NCI-H2029 treated with DMSO at 0.1 percent for 48 hours (cell line): ENCODE measurements at places on chromosomes 7 and 10.
A peak's percentile ranks its signal among the peaks of the same experiment; 100 is the strongest.

- no peak for DNase-seq
Observed at GRCh38 chr10:32077896-32078485, 21.8 kb upstream of the KIF5B start.

DNA sequence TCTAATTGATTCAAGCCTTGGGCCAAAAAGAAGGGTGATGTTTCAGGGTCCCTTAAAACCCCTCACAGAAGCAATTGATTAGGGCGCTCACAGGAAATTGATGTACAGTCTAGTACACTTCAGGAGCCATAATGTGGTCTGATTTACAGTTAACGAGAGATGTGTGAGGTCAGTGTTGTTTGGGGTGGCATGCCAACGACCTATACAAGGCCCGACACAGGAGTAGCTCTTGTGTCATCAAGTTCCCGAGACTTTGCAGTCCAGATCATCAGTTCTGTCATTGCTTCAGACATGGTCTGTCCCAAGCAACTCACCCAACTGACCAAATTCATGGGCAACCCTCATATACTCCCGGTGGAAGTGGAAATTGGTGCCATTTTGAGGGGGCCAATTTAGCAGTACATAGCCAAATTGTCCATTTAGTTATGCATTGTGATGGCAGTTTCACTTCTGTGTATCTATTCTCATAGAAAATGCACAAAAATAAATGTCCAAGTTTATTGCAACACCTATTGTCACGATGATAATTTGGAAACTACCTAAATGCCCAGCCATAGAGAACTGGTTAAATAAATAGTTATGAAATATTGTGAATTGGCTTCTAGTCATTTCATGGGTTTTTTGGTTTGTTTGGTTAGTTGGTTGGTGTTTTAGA, 18.0 kb upstream of the ARID5B start:
- DNase-seq = no peak

DNA sequence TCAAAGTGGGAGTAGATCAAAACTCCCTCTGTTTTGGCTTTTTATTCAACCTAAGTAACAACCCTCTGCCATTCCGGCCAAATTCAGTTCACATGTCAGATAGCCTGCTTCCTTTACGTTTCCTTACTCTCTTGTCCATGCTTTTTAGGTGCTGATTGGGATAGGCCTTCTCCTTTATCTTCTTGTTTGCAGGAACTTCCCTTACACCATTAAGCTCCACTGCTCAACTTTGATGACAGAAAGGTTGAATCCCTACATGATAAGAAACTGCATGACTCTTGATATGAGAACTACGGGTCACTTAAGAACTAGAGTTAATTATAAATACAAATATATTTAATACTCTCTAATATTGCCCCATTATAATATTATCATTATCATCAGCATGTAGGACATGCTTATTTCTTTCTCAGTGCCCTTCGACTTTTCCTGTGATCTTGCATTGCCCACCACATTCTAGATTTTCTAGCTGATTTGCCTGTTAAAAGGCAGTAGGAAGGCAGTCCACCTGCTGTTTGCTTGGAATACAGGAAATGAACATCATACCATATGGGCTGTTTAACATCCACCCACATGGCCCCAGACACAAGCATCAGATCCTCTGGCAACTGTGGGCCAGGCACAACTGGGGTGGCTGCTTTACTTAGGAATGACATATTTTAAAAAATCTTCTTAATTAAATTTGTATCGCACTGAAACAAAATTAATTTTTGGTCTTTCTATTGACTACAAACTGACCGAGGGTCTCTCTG, 59.7 kb upstream of the CCDC6 start:
- DNase-seq = no peak

DNA sequence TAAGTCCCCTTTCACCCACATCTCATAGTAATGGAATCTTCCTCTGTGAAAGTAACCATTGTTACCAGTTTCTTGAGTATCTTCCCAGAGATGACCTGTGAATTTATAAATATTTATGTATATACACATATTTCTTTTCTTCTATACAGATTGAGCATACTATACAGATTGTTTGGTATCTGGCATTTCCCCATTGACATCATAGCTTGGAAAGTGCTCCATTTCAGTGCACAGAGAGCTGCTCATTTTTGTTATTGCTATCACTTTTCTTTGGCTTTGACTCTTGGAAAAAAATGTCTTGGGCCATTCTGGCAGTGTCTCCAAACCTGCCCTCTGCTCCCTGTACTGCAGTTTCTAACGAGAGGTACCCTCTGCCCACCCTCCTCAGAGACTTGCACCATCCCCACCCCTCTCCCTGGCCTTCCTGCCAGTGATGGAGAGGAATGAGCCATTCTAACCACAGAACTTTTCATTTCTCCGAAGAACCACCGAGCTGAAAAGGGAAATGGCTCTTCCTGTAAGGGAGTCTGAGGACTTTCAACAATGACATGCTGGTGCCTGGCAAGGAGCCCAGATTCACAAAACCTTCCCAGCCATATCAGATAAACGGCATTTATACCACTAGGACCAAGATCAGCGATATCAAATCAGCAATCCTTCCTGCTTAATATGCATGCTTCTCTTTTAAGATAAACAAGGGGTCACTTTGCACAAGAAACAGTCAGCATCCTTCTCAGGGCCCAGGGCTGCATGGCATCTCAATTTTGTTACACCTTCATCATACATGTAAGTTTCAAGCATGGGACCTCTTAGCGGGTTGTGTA, 19.7 kb upstream of the CCSER2 start:
- DNase-seq = peak; percentile 24

DNA sequence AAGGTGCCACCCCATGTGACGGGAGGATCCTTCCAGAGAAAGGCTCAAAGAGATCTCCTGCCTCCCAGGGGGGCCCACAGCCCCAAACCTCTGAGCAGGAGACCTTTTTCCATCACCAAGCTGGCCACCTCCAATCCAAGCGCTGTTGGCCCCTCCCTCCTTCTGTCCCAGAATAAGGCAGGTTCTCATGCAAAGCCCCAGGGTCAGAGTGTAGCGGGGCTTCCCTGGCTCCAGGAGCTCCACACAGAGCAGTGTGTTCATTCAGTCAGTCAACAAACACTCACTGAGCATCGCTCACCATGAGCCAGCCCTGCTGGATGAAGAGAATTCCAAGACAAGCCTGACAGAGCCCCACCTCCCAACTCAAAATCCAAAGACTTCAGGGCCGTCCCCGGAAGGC, 39.0 kb downstream of the TNRC18 start:
- no peak for DNase-seq

DNA sequence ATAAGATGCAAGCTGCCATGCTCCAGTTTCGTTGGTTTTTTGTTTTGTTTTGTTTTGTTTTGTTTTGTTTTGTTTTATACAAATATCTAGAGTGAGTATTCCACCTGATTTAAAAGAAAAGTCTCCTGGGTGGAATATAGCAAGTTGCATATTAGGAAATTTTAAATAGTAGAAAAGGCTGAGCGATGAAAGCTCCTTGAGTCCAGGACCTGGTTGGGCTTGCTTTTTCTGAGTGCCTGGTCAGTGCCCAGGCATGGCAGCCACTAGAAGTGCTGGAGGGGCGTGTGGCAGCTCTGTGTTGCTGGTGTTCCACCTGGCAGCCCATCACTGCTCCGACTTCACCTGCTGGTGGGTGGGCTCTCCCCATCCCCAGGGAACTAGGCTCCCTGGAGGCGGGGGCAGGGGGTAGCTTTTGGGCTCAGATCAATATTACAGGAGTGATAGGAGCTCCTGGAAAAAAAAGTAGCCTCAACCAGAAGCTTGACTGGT, 8.0 kb downstream of the COL17A1 start:
- DNase-seq = no peak

GRCh38 chr7:46649876-46650275, 728.8 kb upstream of the IGFBP3 start:
- DNase-seq = no peak

- no peak for DNase-seq
Observed at GRCh38 chr7:35878351-35878750, 77.5 kb downstream of the SEPTIN7 start.

GRCh38 chr7:151790830-151791620, 85.9 kb downstream of the PRKAG2 start:
- no peak for DNase-seq

- DNase-seq = no peak
Observed at GRCh38 chr7:26668821-26669220, 195.6 kb downstream of the SKAP2 start.

GRCh38 chr7:31096198-31096876, 44.2 kb downstream of the ADCYAP1R1 start:
- DNase-seq = no peak

- no peak for DNase-seq
Observed at GRCh38 chr10:79202188-79203013, 133.6 kb downstream of the ZMIZ1 start.

GRCh38 chr7:80186721-80187120, 52.1 kb downstream of the GNAI1 start:
- no peak for DNase-seq

DNA sequence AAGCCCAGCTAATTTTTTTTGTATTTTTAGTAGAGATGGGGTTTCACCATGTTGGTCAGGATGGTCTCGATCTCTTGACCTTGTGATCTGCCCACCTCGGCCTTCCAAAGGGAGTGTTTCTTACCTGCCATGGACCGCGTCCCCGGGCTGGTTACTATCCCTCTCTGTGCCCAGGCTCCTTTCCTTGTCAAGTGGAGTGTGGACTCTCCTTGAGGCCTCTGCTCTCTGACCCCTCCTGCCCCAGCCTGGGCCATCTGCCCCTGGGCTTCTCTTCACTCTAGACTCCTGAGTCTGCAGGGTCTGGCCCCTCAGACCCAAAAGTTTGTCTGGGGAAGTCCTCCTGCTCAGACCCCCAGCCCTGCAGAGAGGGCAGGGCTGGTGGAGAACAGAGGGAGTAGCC, 20.7 kb downstream of the NEURL1 start:
- DNase-seq = no peak

GRCh38 chr7:44884621-44885393, 523 bp downstream of the PURB start:
- no peak for DNase-seq

DNA sequence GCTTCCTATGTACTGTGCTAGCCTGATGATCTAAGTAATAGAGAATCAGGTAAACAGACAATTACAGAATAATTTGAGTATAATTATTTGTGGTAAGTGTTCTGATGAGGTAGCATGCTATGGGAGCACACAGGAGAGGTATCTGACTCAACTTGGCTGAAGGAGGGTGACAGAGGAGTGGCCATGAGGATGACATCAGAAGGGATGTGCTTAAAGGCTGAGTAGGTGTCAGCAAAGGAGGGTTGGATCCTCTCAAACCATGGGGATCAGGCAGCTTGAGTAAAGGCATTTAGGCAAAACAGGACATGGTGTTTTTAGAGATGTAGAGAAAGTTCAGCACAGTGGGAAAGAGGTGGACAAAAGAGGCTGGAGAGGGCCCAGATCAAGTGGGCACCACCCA, 29.0 kb downstream of the KLHDC10 start:
- DNase-seq = no peak

GRCh38 chr10:58972576-58973234, 203.7 kb upstream of the PHYHIPL start:
- DNase-seq = no peak

DNA sequence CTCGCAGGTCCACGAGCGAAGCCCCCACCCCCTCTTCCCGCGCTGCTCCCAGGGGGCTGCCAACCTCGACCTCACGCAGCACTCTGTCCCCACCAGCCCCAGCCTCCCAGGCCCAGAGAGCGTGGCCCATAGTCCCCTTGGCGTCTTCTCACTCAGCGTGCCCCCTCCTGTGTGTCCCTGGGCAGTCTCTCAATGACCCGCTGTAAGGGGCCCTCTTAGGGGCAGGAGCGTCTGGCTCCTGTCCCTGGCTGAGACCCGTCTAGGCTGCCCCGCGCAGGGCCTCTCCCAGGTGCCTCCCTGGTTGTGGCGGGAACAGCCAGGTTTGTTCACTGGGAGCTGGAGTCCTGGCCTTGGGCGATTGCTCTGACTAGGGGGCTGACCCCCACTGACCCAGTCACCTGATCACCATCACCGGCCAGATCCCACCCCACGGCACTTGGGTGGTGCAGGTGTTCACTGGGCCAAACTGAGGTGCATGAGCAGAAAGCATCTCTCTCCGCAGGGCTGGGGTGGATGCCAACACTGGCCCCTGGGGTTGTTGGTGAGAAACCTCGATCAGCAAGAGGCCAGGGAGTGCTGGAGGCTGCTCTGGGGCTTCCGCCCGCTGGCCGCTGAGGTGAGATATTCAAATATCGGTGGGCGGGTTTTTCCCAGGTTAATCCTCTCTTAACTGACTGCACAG, 12.6 kb upstream of the WDFY4 start:
- no peak for DNase-seq

DNA sequence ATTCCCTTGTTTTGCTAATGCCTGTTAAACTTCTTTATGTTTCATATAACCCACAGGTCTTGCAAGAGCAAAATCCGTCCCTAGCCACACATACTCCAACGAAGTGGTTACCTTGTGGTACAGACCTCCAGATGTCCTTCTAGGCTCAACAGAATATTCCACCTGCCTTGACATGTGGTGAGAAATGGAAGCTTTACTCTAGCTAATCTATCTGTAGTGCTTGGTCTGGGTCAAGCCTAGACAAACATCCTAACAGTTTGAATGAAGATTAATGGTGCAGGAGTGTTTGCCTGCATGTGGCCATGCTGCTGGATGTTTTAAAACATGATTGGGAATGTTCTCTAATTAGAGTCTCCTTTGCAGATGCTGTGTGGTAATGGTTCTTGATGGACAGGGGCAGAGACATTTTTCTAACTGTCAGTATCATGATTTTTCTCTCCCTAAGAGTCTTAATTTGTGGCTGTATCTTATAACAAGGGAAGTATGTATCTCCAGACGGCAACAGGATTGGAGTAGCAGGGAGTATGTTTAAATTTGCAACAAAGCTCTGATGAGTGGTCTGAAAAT, 308.5 kb upstream of the FZD1 start:
- DNase-seq = peak; percentile 86

- no peak for DNase-seq
Observed at GRCh38 chr10:86111902-86112545, 254.6 kb downstream of the GRID1 start.

DNA sequence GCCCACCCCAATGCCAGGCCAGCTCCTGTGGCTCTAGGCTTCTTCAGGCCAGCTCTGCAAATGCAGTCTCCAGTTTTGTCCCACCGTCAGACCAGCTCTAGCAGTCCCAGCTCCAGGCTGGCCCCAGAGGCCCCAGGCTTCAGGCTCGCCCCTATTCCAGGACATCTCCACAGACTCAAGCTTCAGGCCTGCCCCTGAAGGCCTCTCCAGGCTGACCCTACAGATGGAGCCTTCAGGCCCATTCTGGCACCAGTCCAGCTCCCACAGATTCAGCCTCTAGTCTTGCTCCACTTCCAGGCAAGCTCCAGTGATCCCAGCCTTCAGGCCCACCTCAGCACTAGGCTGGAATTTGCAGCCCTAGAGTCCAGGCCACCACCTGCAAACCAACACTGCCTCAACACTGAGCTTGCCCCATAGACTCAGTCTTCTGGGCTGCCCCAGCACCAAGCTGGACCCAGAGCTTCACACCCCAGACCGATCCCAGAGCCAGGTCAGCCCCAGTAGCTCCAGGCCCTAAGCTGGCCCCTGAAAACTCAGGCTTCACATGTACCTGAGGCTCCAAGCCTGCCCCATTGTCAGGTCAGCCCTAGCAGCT, 170.2 kb downstream of the ITGB1 start:
- no peak for DNase-seq

- DNase-seq = no peak
Observed at GRCh38 chr10:108427146-108427545, 1262.6 kb upstream of the SORCS1 start.
